ENCODE measurements at places on chromosomes 6 and 20.

DNA sequence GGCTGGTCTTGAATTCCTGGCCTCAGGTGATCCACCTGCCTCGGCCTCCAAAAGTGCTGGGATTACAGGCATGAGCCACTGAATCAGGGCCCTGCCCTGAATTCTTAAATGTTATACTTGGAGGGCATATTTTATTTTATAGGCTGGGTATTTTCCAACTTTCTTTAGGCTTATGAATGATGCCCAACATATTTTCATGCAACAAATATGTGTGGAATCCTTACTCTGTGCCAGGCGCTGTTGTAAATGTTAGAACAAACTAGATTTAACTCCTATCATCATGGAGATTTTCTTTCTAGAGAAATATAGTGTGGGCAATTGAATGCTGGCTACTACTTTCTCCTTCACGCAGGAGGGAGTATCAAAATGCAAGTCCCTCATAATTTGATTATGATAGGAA lies 71.2 kb downstream of the SAMD5 start:
- no peak for DNase-seq

- no peak for DNase-seq
Measured at GRCh38 chr6:7647504-7647903, 57.5 kb downstream of the SNRNP48 start.

DNA sequence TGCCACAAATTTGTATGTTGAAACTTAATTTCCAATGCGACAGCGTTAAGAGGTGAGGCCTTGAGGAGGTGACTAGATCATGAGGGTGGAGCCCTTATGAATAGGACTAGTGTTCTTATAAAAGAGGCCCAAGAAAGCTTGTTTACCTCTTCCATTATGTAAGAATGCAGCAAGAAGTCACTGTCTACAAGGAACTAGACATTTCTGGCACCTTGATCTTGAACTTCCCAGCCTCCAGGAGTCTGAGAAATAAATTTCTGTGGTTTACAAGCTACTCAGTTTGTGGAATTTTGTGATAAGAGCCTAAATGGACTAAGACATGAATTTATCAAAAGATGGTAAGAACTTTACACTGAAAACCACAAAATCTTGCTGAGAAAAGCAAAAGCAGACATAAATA lies 173.6 kb upstream of the SGK1 start:
- no peak for DNase-seq

GRCh38 chr20:1440024-1440423 lies 26.6 kb downstream of the NSFL1C start:
- no peak for DNase-seq

GRCh38 chr6:149917679-149918078 lies 5.2 kb downstream of the RAET1G start:
- no peak for DNase-seq

DNA sequence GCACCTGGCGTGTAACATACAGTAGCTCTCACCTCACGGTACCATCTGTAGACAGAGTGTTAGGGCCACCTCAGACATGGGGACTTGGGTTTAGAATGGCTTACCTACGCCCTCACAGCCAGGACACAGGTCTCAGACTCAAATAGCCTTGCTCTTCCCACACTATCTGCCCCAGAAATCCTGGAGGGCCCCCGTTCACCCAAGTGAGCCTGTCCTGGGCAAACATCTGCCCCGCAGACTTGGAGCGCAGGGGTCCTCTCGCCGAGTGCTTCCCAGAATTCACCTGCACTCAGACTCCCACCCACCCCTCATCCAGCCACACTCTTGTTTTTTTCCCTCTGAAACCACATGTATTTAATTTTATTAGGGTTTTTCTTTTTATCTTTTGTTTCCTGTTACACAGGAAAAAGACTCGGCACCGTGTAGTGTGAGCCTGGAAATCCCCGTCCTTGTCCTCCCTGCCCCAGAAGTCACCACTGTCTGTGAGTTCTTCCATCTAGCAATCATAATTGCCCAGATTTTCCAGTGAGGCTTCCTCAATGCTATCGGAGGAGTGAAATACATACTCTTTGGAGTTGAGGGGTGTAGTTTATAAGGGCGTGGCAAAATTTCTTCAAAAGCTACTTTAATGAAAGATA lies 17.1 kb upstream of the MAP1LC3A start:
- DNase-seq: no peak

GRCh38 chr6:125274935-125275334 lies 26.8 kb downstream of the HDDC2 start:
- no peak for DNase-seq

GRCh38 chr20:61611401-61612180 lies 359.5 kb downstream of the CDH4 start:
- DNase-seq: no peak

- no peak for DNase-seq
Measured at GRCh38 chr6:30972816-30973215, 10.7 kb upstream of the MUC21 start.

DNA sequence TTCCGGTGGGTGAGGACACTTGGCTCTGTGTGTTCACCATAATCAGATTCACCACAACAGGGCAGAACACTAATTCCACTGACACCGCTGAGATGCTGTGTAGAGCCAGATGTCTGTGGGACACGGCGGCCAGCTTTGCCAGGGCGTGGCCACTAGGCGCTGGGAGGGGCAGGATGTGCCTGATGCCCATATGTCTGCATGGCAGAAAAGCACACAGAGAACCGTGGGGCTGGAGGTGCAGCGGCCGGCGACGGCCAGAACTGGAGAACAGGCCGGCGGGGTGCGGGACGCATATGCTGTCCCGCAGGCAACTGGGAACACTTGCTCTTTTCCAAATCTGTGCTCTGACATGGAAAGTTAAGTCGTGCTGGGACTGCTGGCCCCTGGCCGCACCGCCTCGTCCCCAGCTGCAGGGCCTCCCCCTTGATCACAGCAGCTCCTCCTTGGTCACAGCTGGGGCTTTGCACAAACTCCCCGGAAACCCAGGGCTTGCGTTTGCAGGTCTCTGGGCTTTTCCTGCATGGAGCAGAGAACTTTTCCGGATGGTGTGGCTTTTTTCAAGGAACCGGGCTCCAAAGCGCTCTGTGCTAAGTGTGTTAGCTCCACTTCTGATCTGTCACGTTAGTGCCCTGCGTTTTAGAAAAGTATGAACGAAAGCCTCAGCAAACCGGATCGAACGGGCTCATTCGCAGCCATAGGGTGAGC lies 31.1 kb downstream of the NTSR1 start:
- DNase-seq: no peak

DNA sequence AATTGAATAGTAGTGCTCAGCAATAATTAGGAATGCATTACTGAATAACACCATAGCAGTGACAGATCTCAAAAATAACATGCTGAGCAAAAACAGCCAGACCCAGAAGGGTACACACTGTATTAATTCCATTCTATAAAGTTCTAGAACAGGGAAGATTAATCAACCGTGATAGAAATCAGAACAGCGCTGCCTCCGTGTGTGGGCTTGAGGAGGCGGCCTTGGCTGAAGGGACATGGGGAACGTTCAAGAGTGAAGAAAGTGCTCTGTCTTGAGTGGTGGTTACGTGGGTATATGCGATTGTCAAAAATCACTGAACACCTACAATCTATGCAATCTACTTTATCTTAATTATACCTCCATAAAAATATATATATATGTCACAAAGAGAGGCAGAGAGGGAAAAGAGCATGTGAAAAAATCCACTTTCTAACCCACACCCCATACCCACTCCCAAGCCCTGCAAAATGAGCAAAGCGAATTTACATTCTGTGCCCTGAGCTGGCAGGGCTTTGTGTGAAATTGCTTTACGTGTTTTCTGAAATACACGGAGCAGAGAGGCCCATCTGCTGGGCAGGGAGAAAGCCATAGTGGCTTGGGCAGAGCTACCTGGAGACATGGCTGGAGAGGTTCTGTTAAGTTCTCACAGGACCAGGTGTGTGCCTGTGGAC lies 74.4 kb downstream of the NFATC2 start:
- DNase-seq: no peak

DNA sequence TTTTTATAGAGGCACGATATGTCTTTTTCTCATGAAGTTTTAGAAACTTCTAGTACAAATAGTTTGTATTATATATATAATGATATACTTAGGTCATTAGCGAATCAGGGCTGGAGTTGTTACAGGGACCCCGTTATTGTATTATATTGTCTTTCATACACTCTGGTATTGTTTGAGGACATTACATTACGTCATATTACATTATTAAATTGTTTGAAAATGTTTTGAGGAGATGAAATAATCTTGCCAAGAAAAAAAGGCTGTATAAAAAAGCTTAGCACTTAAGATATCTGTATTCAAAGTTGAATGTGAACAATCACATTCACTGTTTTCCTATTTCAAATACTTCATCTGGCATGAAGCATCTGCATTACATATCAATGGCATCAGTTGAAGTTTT lies 239.6 kb upstream of the ASCC3 start:
- no peak for DNase-seq

- DNase-seq: no peak
Measured at GRCh38 chr20:22762576-22763256, 178.3 kb upstream of the FOXA2 start.

DNA sequence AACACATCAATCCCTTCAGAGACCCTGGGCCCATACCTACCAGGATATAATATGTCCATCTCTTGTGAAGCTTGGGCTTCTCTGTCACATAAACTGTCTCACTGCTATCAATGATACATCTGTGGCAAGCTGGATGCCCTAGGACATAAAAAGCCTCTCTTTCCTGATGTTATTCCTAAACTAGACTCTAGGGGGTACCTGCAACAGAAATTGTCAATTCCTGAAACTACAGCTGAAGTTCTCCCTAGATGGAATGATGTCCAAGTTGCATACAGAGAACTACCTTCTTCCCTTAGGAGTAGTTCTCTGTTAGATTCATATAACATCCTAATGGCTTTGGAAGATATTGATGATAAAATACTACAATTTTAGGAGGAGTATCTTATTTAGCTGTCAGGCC lies 35.8 kb downstream of the TBX18 start:
- DNase-seq: no peak

DNA sequence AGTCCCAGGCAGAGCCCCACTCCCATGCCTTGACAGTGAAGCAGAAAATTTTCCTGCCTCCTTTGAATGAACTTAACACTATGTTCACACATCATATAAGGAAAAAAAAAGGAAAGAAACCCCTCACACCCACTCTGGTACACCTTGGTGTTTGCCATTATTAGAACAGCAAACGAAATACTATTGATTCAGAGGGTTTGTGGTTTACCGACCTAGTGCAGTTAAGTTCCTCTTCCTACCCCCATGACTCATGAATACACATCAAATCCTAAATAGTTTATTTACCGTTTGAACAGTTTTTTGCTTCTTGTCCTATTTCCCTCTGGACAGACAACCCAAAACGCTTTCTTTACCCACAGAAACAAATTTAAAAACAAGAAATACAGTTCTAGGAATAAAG lies 237.7 kb downstream of the FOXA2 start:
- DNase-seq: no peak

DNA sequence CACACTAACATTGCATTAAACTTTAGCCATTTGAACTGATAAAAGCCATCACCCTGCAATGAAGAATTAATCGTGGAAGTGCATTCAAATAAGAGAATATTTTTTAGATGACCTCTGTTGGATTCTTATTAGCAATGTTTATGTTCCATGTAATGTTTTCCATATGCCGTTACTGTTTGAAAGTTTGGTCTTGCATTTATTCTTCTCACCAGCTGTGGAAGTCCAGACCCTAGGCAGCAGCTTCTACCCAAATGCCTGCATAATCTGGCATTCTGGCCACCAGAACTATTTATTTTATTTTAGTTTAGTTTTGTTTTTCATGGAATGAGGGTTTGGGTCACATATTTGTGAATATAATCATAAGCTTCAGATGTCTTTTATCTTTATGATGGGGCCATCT lies 140.4 kb downstream of the SAMD5 start:
- no peak for DNase-seq

DNA sequence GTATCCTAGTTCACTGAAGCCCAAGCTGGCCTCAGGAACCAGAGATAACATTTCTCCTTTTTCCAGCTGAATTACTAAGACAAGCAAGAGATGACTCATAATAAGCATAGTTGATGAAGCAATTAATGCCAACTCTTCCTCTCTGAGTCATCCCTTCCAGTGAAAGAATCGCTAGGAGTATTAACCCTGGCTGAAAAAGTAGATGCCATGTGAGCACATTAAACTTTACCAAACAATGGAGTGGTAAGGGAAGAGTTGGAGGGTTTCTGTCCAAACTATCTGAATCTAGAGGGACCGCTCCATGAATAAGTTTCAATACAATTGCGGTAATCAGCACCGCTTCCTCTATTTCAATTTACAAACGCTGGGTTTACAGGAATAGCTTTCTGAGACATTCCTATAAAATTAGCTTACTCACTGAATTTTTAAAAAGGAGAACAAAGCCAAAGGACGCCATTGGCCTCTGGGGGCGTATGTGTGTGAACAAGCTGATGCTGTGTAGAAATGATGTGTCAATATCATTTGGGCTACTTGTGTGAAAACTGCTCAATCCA lies 48.3 kb downstream of the ATXN1 start:
- no peak for DNase-seq

GRCh38 chr20:23937303-23938117 lies 51.1 kb downstream of the GGTLC1 start:
- DNase-seq: no peak

- DNase-seq: no peak
Measured at GRCh38 chr6:82607998-82608725, 244.5 kb downstream of the TPBG start.

- DNase-seq: no peak
Measured at GRCh38 chr20:2741881-2742280, 49.3 kb downstream of the EBF4 start.
